Stimulated activated CD4-positive, alpha-beta T cell treated with anti-CD3 and anti-CD28 coated beads, Interleukin-12 subunit alpha, Interleukin-12 subunit beta, amount 100 ng/mL, for 24 hours (primary cell): ENCODE measurements at places on chromosomes 2 and 18.

DNA sequence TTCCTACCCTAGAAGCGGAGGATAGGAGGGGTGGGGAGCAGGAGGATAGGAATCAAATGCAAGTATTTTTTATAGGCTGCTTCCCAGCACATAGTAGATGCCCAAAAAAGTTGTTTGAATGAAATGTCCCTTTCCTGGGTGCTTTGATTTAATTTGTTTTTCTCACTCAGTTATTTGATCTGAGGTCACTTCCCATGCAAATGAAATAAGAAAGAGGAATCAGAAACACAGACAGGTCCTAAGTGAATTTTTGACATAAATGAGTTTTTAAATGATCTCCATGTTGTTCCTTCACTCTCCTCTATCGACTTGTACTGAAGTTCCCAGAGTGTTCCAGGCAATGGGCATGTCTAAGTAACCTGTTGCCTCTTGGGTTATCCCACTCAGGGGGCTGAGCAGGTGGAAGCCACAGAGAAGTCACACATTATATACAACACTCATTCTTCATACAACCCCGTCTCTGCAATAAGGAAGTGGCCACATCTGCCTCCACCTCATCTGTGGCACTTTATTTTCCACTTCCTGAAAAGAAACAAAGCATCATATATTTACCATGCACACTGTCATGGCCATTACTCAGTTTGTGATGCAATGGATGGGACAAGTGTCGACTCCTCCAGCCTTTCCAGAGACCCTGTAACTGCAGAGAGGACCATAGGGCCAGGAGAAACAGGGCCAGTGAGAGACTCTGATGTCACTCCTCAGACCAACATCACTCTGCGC lies 81.9 kb upstream of the ZNF397 start:
- DNase-seq, result no peak

GRCh38 chr2:43174368-43174916 lies 52.0 kb downstream of the ZFP36L2 start:
- DNase-seq, result peak; percentile 55

DNA sequence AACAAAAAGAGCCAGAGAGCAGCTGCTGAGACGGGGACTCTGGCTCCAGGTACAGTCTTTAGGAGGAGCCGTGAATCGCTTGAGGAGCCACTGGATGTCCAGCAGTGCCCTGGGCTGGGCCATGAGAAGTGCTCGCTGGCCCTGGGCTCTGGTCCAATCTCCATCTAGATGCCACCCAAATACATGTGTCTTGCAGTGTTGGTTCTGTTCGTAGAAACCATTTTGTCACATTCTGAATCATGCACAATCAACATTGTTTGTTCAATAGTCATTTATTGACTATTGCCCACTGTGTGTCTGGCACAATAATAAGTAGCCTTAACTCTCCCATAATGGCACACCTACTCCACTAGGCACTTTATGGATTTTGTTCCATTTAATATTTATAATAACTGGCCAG lies 26.1 kb downstream of the TYMS start:
- DNase-seq, result no peak

DNA sequence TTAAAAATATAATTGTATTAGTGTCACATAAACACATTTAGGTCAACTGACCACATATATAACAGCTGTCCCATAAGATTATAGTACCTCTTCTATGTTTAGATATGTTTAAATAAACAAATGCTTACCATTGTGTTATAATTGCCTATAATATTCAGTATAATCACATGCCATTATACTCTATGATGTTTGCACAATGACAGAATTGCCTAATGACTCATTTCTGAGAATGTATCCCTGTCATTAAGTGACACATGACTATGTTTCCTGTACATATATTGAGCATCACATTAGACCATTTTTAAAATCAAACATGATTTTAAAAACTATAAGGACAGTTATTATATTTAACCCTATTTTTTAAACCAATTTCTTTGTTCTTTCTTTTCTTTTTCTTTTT lies 89.8 kb downstream of the HS6ST1 start:
- DNase-seq, result no peak
